ENCODE measurements at places on chromosomes 12 and 14.

GRCh38 chr12:55955800-55956508 lies 9.9 kb downstream of the PMEL start:
- no peak for DNase-seq

- no peak for DNase-seq
Observed at GRCh38 chr12:70031046-70031445, 206.0 kb downstream of the MYRFL start.

DNA sequence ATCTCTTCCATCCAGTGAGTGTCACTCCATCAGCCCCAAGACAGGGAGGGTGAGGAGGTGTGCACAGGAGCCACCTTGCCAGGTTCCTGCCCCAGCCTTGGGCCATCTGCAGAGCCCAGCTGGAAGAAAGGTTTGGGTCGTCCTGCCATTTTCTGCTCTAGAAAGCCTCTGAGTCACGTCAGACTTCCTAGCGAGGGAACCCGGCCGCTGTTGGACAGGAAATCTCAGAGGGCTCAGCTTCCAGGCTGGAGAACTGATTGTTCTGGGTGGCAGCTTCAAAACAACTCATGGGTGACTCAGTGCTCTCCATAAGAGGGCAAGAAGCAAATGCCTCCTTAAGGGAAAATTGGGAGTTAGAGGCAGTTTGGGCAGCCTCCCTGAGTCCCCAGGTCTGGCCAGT lies 16.6 kb downstream of the HIP1R start:
- DNase-seq: peak; percentile 94

DNA sequence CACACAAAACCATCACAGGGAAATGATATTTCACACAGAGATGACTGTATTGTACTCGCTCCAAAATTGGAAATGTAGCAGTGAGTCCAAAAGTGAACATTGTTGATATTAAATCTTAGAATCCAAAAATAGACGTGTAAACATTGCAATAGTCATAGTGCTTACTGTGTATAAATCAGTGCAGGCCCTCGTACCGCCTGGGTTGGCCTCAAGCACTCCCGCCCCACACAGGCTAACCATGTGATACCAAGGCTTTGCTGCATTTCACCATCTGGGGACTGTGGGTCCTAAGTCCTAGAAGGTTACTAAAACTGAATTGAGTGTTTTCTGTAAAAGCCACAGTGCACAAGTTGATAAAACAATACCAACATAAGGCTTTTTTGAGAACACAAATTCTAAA lies 107.3 kb downstream of the PPP2R5E start:
- no peak for DNase-seq

- no peak for DNase-seq
Observed at GRCh38 chr12:95674163-95674562, 116.4 kb downstream of the NTN4 start.

GRCh38 chr14:21097636-21098075 lies 799 bp downstream of the ZNF219 start:
- DNase-seq: no peak

DNA sequence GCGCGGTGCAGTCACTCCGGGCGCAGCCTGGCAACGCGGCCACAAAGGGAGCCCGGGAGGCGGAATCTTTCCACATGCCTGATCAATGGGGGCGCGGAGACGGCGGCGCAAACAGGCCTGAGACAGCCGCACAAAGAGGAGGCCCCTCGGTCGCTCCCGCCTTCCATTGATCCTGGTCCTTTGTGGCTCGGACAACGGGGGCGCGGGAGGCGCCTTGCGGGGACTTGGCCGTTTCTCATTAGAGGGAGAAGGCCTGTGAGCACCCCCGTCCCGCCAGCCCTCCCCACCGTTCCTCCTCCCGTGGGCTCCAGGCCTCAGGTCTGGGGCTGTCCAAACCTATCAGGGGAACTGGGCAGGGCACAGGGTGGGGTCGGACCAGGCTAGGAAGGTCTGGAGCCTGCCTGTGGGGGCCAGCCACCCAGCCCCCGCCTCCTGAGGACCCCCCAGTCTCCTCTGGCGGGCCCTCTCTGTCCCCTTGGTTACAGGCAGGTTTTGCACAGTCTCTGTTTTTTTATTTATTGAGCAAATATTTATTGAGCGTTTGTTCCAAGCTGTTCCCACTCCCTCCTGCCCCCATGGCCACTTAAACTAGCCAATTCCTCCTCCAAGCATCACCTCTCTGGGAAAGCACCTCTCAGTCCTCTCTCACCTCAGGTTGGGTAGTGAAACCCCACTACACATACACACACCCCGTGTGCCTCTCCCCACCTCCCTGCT lies 29.0 kb upstream of the MSI1 start:
- DNase-seq: no peak

DNA sequence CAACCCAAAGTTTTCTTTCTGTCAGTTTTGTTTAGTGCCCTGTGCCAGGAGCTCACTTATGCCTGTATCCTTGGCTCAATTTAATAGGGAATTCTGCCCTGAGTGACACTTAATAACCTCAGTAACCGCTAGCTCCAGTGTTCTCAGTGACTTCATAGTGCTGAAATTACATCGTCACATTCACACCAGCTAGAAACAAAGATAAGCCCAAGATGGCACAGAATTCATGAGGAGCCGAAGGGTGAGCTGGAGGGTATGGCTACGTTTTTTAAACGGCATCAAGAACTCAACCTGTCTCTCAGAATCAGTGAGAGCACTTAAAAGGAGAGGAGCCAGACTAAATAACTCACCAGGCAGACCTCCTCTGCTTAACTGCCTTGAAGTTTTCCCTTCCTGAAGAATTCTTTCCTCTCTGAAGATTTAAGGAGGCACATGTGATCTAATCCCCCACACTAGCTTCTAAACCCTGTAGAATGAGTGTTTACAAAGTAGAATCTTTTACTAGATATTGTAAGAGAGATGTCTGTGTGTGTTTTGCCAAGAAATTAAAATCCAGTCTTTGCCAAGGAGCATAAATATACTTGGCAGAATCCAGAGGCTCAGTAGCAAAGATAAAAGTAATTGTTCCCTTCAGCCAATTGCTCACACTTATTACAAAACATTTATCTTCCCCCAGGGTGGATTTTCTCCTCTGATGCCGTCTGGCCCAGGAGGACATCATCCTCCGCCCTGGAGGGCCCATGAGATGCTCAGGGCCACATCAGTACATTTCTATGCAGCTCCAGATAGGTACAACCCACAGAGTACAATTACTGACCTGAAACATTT lies 37.3 kb downstream of the PTGER2 start:
- no peak for DNase-seq

- no peak for DNase-seq
Observed at GRCh38 chr12:31206038-31206670, 119.8 kb downstream of the SINHCAF start.

DNA sequence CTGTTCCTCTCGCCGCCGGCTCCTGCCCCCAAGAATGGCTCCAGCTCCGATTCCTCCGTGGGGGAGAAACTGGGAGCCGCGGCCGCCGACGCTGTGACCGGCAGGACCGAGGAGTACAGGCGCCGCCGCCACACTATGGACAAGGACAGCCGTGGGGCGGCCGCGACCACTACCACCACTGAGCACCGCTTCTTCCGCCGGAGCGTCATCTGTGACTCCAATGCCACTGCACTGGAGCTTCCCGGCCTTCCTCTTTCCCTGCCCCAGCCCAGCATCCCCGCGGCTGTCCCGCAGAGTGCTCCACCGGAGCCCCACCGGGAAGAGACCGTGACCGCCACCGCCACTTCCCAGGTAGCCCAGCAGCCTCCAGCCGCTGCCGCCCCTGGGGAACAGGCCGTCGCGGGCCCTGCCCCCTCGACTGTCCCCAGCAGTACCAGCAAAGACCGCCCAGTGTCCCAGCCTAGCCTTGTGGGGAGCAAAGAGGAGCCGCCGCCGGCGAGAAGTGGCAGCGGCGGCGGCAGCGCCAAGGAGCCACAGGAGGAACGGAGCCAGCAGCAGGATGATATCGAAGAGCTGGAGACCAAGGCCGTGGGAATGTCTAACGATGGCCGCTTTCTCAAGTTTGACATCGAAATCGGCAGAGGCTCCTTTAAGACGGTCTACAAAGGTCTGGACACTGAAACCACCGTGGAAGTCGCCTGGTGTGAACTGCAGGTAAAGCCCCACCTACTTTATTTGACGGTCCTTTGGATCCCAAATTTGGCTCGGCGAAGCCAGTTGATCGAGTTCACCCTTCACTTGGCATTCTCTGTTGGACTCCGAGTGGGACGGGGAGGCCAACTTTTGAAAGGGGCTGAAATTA lies 1.5 kb downstream of the WNK1 start:
- no peak for DNase-seq

- no peak for DNase-seq
Observed at GRCh38 chr14:103206023-103206481, 82.8 kb downstream of the TNFAIP2 start.

GRCh38 chr12:49821373-49822287 lies 6.6 kb downstream of the NCKAP5L start:
- no peak for DNase-seq

DNA sequence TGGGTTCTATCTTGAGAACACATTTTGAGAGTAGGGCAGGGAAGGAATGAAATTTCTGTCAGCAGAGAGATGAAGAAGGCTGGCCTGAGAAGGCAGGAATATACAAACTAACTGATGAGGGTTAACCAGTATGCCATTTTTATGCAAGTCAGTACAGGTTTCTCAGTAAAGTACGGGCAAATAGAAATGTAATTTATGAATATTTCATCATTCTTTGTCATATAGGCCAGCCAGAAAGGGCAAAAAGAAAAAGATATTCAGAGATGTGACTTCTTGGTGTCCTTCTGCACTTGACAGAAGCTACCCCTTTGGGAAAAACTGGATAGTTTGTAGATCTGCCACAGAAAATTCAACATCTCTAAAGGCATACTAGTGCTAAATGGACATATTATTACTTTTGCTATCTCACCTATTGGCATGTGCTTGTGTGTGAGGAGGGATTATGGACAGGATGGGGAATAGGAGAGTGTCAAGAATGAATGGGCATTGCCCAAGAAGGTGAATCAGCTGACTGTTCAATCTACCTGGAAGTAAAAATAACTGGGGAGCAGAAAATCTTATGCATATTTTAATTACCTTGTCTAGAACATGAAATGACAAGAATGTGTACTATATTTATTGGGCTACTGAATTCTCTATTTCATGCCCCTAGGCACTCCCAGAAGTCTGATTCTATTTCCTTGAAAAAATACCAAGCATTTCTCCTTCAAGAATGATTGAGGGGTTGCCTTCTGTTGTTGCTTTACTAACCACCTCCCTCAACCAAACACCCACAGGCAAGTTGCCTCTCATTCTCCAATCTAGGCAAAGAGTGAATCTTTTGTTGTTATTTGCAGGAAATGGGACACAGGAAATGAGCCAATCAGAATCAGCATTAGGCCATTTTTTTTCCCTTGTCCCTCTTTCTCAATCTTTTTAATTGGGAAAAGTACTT lies 175.1 kb upstream of the SLC38A2 start:
- DNase-seq: no peak

DNA sequence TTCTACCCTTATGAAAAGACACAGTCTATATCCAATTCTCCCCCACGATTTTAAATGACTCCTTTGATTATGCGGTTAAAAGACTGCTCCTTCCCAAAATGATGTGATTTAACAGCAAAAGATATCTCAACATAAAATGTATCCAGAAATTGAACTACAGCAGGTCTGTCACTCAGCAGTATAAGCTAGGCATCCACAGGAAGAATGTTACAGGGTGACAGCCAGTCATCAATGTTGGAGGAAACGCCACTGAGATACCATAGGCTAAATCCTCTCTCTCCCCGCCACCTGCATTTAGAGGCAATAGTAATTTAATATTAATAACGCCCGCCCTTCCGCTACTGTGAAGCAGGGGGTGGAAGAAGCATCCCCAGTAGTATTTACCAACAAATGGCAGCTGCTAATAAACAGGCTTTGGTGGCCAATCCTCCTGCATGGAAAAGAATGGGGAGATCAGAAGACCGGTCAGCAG lies 613 bp downstream of the RECQL start:
- no peak for DNase-seq

- peak; percentile 95 for DNase-seq
Observed at GRCh38 chr14:89416002-89416995, 734 bp downstream of the FOXN3 start.
